Mucosa of gallbladder (tissue), 1 donor: ENCODE measurements at places on chromosomes 6 and 20.

DNA sequence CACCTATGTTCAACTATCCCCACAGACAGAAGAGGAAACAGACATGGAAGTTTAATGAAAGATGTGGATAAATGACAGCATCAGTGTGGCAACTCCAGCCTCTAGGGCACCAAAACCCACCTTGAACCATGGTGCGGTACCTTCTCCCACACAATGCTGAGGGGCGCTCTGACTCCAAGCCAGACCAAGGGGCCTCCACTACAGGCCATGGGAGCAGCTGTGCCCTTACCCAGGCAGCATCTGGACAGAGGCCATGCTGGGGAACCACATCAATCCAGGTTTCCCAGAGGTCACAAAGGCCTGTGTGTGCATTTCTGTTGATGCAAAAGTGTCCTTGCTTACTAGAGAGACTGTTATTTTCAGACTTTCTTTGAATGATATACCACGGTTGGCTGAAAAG is 4.1 kb downstream of the PRR18 start:
- no peak for DNase-seq

DNA sequence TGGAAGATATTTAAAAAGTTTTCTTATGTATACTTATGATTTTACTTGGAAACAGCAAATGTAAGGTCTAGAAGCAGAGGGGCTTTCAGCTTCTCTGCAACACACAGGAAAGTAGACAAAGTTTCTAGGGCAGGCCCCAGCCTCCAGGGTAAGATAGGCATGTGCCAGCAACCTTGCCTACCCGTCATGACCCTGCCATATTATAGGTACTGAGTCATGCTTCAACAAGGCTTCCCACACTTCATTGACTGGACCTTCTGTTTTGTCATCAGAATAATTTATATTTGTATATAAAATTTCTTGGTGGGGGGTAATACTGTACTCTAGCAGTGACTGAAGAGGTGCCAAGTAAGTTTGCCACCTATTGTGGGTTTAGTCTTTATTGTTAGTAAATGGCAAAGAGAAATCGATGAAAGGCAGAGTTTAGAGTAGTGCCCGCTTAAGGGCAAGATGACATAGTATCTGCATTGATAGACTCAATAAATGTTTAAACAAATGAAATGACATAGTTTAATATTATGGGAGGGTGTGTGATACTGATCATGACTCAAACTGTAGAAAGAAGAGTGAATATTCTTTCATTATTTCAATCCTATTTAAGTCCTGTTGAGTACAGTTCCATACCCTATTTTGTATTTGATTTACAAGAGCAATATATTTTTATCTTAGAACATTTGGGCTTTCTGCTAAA is 95.6 kb downstream of the JARID2 start:
- DNase-seq = peak; percentile 47

GRCh38 chr6:42406306-42407280 is 45.1 kb downstream of the TRERF1 start:
- DNase-seq = no peak

DNA sequence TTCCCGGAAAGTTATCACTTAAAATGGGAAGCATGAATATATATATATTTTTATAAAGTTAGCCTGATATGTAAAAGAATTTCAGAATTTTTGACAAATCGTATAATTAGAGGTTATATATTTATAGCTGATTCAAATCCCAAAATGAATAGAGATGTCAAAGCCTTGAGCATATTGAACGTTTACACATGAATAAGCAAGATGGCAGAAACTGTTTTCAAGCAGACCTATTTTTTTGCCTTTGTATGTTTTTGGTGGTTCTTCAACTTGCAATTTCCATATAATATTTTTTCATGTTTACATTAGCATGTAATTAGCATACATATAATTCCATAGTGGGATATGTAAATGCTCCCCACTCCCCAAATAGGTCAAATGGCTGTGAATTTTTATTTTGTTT is 189.9 kb downstream of the PRL start:
- DNase-seq = no peak

DNA sequence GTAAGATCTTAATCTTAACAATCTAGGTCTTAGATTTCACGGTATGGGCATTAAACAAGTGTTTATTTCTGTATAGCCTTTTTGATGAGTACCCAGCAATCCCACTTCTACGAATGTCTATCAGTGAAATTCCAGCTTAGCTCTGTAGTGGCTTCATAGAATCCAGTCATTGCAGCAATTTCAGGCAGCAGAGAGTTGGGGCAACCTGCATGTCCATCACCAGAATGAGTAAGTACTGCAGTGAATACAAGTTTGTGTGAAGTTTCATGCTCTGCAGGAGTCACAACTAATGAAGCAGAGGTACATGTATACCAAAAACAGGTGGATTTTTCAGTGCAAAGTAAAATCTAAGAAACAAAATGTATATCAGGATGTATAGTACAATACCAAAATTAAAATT is 151.7 kb downstream of the OR2B2 start:
- no peak for DNase-seq

DNA sequence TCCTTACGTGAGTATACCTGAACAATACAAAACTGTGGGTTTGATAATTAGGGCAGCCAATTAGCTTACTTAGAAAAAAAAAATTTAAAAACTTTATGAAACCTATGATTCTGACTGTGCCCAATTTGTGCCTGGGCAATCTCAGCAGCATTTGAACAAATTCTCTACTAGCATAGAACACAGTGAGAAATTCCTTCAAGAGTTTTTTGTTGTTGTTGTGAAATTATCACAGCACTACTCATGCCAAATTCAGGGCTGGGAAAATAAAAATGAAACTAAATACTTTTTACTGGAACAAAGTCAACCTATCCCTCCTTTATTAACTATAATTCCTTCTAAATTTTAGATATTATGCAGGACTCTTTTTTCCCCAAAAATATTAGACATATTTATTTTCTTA is 42.9 kb downstream of the POU3F2 start:
- DNase-seq = no peak

- no peak for DNase-seq
Observed at GRCh38 chr20:54209216-54209813, 1.4 kb downstream of the PFDN4 start.

- DNase-seq = no peak
Observed at GRCh38 chr6:6007366-6008088, 802 bp upstream of the NRN1 start.

GRCh38 chr6:157107915-157108651 is 215.2 kb downstream of the TMEM242 start:
- no peak for DNase-seq

DNA sequence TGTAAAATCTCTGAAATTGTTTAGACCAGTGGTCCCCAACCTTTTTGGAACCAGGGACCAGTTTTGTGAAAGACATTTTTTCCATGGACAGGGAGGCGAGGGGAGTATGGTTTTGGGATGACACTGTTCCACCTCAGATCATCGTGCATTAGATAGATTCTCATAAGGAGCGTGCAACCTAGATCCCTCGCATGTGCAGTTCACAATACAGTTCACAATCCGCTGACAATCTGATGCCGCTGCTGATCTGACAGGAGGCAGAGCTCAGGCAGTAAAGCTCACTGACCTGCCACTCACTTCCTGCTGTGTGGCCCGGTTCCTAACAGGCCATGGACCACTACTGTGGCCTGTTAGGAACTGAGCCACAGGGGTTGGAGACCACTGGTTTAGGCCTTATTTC is 115.2 kb downstream of the EPM2A start:
- DNase-seq = no peak

DNA sequence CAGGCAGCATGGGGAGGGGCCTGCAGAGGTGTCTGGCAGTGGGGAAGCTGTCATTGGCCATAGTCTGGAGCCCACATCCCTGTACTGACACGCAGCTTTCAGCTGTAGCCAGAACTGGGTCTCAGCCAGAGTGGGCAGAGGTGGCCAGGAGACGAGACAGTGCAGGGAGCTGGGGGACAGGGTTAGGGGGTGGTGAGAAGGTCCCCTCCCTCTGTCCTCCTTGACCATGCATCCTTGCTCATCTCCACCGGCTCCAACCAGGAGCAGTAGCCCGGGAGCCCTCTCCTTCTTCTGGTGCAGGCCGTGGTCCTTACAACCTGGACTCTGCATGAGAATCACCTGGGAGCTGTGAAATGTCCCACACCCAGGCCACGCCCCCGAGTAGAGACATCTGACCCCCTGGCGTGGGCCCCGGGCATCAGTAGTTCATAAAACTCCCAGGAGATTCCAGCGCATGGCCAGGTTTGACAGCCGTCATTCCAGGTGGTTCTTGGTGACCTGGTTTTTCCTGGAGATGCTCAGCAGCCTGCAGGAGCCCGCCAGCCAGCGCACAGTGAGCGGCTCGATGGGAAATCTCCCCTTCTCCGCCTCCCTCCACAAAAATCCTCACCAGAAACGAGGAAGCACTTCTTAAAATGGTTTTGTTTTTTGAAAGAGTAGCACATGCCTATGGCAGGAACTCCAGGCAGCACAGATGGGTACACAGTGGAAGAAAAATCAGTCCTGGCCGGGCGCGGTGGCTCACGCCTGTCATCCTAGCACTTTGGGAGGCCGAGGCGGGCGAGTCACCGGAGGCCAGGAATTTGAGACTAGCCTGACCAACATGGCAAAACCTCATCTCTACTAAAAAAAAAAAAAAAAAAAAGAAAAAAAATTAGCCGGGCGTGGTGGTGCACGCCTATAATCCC is 56.2 kb downstream of the ADNP start:
- no peak for DNase-seq
